Stimulated activated CD4-positive, alpha-beta T cell treated with anti-CD3 and anti-CD28 coated beads, Interleukin-1b, Interleukin-23, amount 100 ng/mL, for 1 hour (primary cell): ENCODE measurements at places on chromosomes 3 and 15.

DNA sequence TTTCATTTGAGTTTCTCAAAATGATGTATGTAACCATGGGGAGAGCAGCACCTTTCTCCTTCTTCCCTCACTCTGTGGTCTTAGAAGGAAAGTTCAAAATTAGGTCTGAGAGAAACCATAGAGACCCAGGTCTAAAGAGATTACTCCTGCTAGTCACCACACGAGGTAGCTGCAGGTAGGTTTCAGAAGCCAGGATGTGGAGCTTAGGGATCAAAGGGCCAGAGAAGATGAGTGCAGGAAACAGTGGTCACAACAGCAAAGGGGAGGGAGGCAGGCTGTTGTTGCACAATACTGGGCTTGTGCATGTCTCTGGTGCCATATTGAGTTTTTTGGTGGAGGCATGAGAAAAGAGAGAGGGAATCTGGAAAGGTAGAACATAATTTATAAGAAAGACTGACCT, 583.6 kb downstream of the AGBL1 start:
- no peak for DNase-seq

GRCh38 chr3:161222662-161223061, 1.6 kb downstream of the NMD3 start:
- no peak for DNase-seq

DNA sequence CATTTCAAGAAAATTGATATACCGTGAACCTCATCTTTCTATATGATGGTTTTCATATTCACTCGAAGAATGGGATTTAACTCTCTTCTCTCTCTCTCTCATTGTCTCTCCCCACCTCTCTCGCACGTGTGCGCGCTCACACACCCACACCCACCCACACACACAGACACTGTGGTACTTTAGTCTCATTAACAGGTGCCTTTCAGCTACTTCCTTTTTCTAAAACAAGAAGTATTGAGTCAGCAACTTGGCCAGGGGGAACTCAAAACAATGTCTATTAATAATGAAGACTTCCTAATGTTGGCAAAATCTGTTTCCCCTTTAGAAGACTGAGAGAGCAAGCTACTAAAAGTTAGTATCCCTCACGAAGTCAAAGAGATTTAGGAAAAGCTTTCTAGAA, 150.7 kb downstream of the TMCO5A start:
- DNase-seq, result no peak

- no peak for DNase-seq
Observed at GRCh38 chr3:64016941-64017620, 6.2 kb downstream of the PSMD6 start.

GRCh38 chr3:131174752-131175151, 148.1 kb downstream of the NEK11 start:
- DNase-seq, result no peak

GRCh38 chr3:71949442-71949841, 164.5 kb upstream of the PROK2 start:
- DNase-seq, result no peak

- no peak for DNase-seq
Observed at GRCh38 chr3:61110576-61110975, 140.7 kb downstream of the FHIT start.

- no peak for DNase-seq
Observed at GRCh38 chr3:105347625-105348302, 18.9 kb upstream of the ALCAM start.

DNA sequence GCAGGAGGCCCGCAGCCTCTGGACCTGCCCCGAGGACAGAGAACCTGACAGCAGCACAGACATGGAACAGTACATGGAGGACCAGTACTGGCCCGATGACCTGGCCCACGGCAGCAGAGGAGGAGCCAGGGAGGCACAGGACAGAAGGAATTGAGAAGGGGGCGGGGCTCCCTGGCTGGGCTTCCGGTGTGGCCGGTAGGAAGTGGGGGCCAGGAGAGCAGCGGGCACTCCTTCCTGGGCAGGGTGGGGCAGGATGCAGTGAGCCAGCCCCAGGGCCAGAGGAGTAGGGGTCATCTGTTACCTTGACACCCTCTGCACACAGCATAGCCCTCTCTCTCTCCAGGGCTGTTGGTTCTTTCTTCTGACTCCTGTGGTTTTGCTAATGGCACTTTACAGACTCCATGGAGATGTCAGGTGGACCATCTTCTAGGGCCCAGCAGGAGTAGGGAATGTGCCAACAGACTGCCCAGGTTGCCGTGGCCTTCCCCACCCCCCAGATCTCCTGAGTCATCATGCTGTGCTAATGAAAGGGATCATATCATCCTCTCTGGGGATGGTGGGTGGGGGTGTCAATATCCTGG, 8.6 kb upstream of the ISG20 start:
- no peak for DNase-seq

DNA sequence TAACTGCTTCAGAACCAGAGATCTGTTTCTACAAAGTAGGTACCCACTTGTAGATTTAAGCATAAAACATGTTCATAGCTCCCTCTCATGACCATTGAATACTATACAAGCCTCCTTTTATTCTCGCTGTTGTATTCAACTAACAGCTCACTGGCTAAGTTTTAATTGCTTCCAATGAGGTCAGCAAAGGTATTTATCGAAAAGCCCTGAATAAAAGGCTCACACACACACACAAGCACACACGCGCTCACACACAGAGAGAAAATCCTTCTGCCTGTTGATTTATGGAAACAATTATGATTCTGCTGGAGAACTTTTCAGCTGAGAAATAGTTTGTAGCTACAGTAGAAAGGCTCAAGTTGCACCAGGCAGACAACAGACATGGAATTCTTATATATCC, at the start of gene FGF7:
TSS of gene FGF7 (plus strand) at position 222 of the 400 bp plus-strand sequence. CDS start 1,056 bp downstream, outside the sequence.
- no peak for DNase-seq

DNA sequence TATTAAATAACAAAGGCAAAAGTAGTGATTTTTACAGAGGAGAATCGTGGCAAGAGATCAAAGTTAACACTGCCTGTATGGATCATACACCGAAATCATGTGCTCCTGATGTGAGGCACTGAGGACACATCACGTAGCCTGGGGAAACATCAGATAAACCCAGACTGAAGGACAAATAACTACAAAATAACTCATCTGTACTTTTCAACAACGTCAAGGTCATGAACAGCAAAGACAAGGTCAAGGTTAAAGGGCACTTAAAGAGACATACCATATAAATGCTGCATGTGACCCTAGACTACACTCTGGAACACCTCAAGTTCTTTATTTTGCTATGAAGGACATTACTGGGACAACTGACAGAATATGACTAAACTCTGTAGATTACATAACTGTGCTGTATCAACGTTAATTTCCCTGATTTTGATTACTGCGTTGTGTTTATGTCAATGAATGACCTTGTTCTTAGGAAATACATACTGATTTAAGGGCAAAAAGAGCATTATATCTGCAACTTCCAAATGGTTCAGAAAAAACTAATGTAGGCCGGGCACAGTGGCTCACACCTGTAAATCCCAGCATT, 48.1 kb downstream of the CHSY1 start:
- DNase-seq, result no peak

GRCh38 chr3:31462050-31462569, 70.6 kb upstream of the STT3B start:
- no peak for DNase-seq

GRCh38 chr3:32712506-32713055, 27.6 kb downstream of the CNOT10 start:
- DNase-seq, result no peak

GRCh38 chr15:67882487-67883233, 42.8 kb upstream of the RNU6-1 start:
- no peak for DNase-seq

DNA sequence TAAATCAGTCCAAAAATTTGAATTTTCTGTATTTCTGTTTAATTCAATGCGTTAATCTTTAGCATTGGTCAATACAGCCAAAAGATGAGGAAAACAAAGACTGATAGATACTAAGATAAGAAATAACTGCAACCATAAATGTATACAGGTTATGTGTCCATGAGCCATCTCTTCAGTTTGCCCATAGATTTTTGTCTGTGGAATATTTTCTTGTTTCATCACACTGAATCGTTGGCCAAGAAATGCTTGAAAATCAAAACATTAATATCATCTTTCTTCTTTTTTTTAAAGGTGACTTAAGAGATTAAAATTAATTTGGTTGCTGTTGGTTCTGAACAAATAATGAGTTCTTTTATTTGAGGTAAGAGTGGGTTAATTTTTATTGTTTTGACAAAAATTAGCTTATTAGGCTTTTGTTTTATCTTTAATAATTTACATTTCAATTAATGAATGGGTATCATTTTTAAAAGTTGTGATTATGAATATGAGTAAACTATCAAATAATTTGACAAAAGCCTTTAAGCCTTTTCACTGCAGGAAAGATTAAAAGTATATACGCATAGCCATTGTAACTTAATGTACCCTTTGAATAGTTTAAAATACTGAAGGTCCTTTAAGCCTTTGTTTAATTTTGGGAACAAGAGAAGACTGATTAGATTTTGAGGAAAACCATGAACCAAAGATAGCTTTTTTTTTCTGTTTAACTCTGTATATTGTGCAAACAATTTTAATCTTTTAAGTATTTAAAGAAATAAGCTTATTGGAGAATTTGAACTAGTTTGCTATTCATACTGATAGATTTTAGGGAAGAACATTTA, 14.7 kb upstream of the CHD2 start:
- DNase-seq, result no peak

DNA sequence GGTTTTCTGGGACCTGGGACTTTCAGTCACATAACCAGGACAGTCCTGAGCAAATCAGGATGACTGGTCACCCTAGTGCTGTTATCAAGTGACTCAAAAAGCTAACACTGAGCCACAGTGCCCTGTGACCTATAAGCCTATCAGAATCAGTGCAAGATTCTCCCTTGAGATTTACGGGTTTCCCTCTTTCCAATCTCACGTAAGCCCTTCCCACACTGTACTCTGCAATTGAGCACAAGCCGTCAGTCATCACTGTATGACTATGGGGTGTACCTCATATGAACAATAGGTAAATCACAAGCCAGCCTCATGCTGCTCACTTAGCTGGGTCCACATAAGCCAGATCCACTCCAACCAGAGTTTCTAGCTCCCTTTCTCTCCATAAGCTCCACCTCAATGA, 21.0 kb upstream of the CLDN18 start:
- DNase-seq, result no peak

DNA sequence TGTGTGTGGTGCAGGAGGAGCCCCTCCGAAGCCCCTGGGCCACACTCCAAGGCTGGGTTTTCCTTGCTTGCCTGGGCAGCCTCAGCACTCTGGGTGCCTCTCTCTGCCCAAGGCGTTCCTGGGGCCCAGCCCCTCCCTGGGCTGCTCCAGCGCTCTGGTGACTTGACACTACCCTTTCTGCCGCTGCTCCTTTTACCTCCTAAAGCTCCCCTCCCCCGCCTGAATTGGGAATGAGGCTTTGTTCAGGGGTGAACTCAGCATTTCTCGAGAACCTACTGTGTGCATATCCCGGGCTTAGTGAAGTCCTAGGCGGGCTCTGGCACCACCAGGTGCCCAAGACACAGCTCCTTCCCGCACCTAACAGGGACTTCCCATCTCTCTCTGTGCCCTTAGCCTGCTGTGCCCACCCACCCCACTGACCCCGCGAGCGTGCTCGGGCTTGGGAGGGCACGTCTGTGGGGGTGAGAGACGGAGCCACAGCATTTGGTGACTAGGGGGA, 1.2 kb upstream of the BAHD1 start:
- no peak for DNase-seq

GRCh38 chr3:15300323-15301078, 31.9 kb downstream of the SH3BP5 start:
- DNase-seq, result no peak

GRCh38 chr3:58064923-58065638, 56.9 kb downstream of the FLNB start:
- no peak for DNase-seq

DNA sequence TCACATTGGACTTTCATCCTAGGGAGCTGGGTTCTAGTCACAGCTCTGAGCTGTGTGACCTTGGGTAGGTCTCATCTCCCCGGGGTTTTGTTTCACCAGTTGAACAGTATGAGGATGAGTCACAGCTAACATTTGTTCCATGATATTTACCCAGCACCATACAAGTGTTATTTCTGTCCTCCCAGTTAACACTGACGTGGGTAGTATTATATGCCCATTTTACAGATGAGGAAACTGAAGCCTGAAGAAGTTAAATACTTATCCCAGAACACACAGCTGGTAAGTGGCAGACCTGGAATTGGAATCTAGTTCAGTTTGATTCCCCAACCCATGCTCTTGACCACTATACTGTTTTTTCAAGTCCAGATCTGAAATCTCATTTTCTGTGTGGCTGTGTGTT, 908 bp upstream of the RARB start:
- DNase-seq, result no peak

GRCh38 chr15:93418566-93418965, 329.6 kb upstream of the RGMA start:
- no peak for DNase-seq

DNA sequence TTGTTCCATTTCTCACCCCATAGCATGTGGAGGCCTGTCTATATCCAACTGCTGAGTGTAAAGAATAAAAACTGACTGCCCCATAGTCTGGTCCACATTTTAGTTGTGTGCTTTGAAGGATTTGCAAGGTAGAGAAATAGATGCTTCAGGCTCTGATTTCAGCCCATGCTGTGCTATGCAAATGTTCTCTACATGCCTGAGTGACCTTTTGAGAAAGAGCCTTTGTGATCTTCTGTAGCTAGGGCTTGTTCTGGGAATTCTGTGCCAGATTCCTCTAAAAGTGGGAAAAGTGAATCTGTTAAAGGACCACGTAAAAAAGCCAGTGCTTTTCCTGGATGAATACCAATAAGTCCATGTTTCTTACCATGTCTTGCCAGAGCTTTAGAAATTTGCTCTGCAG, 5.2 kb downstream of the KCTD6 start:
- DNase-seq, result no peak

GRCh38 chr15:97652700-97653167, 307.8 kb upstream of the ARRDC4 start:
- DNase-seq, result no peak

DNA sequence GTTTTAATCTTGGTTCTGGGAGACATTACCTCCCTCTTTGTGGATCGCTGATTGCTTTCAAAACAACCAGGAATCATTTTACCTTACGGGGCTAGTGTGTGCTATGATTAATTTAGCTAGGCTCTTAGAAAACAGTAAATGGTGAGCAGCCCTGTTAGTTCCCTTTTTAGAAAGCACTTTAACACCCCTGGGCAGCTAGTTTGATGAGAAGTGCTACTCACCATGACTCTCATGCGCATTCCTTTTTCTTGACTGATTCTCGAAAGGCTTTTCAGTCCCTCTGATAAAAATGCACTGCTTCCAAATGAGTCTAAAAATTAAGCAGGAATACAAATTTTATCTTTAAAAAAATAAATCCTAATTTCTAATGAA, 75.3 kb upstream of the LEKR1 start:
- DNase-seq, result no peak

DNA sequence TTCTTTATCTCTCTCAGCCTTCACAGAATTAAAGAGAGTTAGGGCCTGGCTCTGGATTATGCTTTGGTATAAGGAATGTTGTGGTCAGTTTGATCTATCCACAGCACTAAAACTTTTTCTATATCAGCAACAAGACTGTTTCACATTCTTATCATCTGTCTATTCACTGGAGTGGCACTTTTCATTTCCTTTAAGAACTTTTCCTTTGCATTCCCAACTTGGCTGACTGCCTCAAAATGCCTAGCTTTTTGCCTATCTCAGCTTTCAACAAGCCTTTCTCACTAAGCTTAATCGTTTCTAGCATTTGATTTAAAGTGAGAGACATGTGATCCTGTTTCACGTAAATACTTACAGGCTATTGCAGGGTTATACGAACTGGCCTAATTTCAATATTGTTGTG, 471.8 kb downstream of the GBE1 start:
- DNase-seq, result no peak
